IPS-NIHi11 (cell line): ENCODE measurements at places on chromosomes 1 and 21.
A peak's percentile ranks its signal among the peaks of the same experiment; 100 is the strongest.

GRCh38 chr1:19438516-19439195 lies 46.7 kb downstream of the CAPZB start:
- no peak for DNase-seq

GRCh38 chr1:185016880-185017279 lies 28.5 kb upstream of the RNF2 start:
- no peak for DNase-seq

- no peak for DNase-seq
These were observed 139.6 kb downstream of the FOXD2 start for GRCh38 chr1:47577303-47578025.

GRCh38 chr1:58802640-58803399 lies 19.0 kb upstream of the JUN start:
- no peak for DNase-seq

- DNase-seq = no peak
These were observed 39.5 kb upstream of the DDAH1 start for GRCh38 chr1:85504417-85504816.

DNA sequence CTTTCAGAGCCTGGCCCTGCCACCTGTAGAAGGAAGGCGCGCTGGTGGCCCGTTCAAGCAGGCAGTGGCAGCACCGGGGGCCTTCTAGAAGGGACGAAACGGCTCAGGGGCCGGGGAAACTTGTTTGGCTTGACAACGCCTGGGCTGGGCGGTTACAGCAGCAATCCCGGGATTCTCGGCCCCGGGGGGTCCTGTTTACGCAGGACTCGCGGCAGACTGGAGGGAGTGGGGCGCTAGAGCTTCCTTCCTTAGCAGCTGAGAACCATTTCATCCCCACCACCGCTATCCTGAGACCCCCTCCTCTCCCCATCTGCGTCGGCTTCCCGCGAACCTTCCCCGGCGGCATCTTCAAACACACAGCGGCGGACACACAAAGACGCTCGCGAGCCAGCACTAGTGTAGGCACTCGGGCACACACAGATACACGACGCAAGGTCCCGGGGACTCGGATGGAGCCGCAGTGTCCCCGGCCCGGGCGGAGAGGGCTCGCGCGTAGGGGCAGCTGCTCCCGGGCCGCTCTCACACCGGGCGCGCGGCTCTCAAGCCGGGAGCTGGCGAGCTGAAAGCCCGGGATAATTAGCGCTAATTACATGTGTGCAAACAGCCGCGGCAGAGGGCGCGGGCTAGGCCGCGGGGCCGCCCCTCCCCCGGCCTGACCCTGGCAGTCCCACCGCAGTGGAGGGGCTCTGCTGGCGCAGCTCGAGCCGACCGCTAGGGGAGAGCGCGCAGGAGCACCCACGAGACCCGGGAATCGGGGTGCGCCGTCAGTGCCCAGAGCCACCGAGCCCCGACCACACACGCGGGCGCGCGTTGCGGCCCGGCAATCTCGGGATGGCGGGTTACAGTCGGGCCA lies 271.4 kb downstream of the FOXD2 start:
- DNase-seq = peak; percentile 85

DNA sequence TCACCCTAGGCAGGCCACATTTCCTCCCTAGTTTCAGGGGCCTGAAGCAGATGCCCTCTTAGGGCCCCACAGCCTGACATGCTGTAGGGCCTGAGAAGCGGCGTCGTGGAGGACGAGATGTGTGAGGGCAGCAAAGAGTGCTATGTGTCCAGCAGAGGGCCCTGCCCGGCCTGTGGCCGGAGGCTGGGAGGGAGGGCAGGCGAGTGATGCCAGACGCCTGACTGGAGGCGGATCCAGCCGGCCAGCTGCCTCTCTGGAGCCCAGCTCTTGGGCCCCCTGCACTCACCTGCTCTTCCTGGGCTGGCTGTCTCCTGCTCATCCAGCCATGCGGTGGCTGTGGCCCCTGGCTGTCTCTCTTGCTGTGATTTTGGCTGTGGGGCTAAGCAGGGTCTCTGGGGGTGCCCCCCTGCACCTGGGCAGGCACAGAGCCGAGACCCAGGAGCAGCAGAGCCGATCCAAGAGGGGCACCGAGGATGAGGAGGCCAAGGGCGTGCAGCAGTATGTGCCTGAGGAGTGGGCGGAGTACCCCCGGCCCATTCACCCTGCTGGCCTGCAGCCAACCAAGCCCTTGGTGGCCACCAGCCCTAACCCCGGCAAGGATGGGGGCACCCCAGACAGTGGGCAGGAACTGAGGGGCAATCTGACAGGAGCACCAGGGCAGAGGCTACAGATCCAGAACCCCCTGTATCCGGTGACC lies at the start of gene GPR37L1:
GPR37L1 (plus strand) TSS at position 279 of the 697 bp plus-strand sequence; CDS start at position 326, 47 bp downstream.
- peak; percentile 92 for DNase-seq

DNA sequence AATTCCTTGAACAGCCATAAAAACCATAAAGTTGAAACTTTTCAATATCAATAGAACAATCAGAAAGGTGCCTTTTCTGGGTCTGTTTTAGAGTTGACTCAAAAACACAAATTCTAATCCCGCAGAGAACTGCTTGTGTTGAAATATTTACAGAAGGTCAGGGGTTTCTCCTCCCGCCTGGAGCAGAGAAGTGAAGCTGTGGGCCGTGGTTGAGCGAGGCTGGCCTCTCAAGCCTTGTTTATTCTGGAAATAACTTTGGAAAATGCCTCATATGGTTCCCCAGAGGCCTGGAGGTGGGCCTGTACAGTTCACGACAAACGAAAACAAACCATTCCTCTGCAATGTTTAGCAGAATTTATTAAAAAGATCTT lies 90.8 kb upstream of the ERRFI1 start:
- no peak for DNase-seq

DNA sequence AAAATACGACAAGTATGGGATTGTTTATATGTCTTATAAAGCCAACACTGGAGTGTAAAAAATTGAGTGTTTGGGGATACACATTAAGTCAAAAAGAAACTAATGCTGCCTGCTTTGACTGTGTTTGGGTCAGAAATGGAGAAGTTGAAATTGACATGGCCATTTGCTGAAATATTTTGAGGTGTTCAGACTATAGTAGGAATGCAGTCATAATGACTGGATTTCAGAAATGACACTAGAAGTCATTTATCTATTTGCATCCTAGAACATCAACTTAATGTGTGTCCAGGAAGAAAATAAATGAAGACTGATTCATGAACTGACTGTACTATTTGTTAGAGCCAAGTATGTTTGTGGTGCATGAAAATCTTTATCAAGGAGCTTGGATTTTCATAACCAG lies 28.4 kb downstream of the RASAL2 start:
- DNase-seq = no peak

DNA sequence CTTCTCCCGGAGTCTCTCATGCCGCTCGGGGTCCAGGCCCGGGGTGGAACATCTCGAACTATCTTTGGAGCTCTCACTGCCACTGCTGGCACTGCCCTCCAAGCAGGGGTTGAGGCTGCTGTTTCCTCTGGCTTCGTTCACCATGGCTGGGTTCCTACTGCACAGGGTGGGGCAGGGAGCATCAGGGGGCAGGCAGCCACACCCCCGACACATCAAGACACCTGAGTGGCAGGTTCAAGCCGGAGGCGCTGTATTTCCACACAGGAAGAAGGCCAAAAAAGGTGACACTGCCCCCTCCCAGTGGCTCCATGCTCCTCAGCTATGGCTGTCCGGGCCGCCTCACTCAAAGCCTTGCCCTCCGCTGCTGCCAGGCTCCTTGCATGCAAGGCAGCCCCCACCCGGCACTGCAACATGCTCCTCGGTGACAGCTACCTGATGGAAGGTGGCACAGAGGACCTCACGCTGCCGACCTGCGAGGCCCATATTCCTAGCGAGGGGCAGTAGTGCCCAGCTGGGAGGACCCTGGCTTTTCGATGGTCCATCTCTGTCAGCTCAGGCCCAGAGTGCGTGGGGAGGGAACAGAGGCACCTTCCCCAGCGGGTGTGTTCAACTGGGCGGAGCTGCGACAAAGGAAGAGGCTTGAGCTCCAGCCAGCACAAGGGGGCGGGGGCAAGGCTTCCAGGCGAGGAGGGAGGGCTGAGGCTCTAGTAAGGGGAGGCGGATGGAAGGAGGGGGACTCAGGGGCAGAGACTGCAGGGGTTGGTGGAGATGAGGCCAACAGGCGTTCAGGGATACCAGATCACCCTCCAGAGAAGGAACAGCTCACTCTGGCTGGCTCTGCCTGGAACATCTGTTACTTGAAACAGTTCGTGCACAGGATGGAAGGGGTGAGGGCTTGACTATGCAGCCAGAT lies 2.5 kb downstream of the MTHFR start:
- DNase-seq = peak; percentile 89

- DNase-seq = no peak
These were observed 41.7 kb upstream of the CD2 start for GRCh38 chr1:116712510-116712909.

DNA sequence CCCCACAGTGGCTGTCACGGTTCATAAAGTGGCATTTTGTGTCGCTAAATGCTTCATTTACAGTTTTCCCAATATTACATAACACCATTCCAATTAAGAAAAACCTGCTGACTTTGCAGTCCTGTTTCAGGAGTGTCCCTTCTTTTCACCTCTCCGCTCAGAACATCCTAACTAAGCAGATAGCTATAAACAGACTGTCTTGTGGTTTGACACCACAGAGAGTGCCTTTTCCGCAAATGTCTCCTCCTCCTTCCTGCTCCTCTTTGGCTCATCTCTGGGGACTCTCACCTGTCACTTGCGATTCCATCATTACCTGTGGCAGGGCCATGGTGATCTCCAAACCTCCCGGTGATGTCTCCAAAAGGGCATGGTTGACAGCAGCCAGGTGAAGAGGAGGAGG lies 119.0 kb downstream of the CNIH3 start:
- DNase-seq = no peak

GRCh38 chr1:29774355-29774754 lies 538.0 kb downstream of the PTPRU start:
- no peak for DNase-seq

GRCh38 chr1:213274140-213274539 lies 223.1 kb downstream of the RPS6KC1 start:
- no peak for DNase-seq

- no peak for DNase-seq
These were observed 22.2 kb downstream of the NIPAL3 start for GRCh38 chr1:24437631-24438396.

- DNase-seq = no peak
These were observed 81.9 kb downstream of the SLC25A24 start for GRCh38 chr1:108117945-108118902.

DNA sequence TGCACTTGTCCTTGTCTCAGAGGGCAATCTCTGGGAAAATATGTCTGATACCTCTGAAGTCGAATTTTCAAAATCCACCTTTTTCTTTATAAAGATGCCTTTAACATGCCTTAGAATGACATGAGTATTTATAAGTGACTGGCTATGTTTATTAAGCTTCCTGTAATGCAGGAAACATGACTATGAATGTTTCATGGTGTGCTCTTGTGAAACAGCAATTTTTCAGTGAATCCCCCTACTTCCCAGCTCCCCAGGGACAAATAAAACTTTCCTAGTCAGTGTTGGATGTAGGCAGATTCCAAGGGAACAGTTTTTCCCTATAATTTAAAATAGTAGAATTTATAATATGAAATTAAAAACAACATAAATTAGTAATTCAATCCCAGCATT lies 437.0 kb downstream of the LMO4 start:
- no peak for DNase-seq

DNA sequence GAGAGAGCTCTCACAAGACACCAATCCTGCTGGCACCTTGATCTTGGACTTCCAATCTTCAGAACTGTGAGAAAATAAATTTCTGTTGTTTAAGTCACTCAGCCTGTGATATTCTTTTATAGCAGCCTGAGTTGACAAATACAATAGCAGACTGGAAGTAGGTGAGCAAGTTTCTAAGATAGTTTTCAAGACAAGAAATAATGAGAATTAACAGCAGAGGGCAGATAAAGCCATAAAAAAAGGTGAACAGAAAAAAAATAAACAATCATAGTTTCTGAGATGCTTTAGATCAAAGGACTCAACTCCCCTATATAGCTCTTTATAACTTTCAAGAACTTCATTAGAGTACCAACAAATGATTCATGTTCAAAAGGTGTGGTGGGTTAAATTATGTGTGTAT lies 119.8 kb downstream of the PLPPR5 start:
- no peak for DNase-seq

DNA sequence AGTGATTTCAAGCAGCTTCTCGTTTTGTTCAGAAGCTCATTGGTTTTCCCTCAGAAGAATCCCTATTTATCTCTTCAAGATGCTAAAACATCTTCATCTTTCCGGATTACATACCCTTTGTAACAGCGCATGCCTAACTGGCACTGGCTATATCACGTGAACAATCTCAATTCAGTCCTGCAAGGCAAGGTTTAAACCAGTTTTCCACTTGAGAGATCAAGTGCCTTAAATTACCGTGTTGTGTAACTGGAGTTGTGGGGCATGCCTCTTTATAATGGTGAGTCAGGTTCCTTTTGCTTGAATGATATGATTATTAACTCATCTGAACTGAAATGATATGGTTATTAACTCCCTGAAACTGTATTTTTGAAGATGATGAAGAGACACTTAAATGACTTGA lies 11.0 kb upstream of the ZFP69B start:
- no peak for DNase-seq

GRCh38 chr1:93155335-93155734 lies 24.9 kb downstream of the TMED5 start:
- no peak for DNase-seq

GRCh38 chr1:158396646-158397045 lies 2.6 kb downstream of the OR10T2 start:
- DNase-seq = no peak
